CD8-positive, alpha-beta memory T cell (primary cell): ENCODE measurements at places on chromosomes 7 and 10.

DNA sequence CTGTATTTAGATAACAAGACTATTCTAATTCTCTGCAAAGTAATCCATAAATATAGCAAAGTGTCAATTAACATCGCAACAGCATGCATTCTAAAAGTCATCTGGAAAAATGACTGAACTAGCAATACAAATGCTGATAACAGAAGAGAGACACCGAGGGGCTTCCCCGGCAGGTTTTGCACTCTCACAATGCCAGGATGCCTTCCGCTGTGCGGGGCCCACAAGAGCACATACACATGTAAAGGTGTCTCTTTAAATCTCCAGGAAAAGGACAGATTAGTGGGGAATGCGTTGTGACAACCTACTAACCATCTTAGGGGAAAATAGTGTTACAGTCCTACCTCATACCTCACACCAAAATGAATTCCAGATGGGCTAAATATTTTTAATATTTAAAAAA, 86.9 kb downstream of the CXCL12 start:
- no peaks in the 10 kb centered on the region for H3K27me3 ChIP-seq
- no peak overlapping the region for H3K27ac ChIP-seq
- no peak overlapping the region for H3K4me3 ChIP-seq
- DNase-seq, result no peak
- no peaks in the 10 kb centered on the region for H3K4me1 ChIP-seq
- no peaks in the 10 kb centered on the region for H3K36me3 ChIP-seq

- H3K27me3 ChIP-seq, result no peaks in the 10 kb centered on the region
- DNase-seq, result no peak
- no peak overlapping the region for H3K27ac ChIP-seq
- no peak overlapping the region for H3K4me3 ChIP-seq
These were observed 2.9 kb upstream of the PRSS2 start for GRCh38 chr7:142767861-142768260.

DNA sequence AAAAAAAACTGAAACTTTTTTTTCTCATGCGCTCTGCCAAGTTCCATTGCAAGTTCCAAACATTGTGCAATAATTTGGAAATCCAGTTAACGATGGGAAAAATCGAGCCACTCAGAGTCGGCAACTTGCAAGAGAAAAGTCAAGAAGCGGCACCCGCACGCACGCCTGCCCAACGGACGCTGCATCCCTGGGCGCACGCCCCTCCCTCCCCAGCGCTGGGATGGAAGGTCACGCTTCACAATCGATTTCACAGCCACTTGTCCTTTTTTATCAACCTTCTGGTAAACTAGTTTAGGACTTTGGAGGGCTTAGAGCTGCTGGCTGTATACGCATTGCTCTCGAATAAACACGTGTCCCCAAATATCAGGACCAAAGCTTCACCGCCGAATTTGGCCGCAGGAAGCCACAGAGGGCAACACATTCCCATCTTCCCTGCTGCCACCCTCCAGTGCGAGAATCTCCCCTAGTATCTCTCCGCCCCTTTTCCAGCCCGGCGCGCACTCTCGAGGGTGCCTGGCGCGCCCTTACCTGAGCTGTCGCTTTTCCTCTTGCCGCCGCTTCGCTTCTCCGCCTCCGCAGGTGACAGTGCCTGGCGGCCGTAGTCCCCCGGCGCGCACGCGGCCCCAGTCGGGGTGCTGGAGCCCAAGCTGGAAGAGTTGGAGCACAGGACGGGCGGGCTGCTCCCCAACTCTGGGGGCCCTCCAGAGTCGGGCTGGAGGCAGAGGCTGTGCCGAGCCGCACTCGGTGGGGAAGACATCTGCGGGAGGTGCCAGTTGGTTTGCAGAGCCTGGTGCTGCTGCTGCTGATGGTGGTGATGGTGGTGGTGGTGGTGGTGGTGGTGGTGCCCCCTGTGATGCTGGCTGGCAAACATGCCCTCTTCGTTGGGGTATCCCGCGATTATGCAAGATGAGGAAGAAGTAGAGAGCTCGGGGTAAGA, 857 bp downstream of the MEOX2 start:
- no peak for DNase-seq
- no peaks in the 10 kb centered on the region for H3K4me1 ChIP-seq
- no peaks in the 10 kb centered on the region for H3K27me3 ChIP-seq

GRCh38 chr7:158463317-158463716, 124.3 kb downstream of the PTPRN2 start:
- H3K36me3 ChIP-seq, result no peaks in the 10 kb centered on the region
- H3K4me1 ChIP-seq, result no peaks in the 10 kb centered on the region
- H3K27ac ChIP-seq, result no peak overlapping the region
- no peak for DNase-seq
- H3K4me3 ChIP-seq, result no peak overlapping the region

DNA sequence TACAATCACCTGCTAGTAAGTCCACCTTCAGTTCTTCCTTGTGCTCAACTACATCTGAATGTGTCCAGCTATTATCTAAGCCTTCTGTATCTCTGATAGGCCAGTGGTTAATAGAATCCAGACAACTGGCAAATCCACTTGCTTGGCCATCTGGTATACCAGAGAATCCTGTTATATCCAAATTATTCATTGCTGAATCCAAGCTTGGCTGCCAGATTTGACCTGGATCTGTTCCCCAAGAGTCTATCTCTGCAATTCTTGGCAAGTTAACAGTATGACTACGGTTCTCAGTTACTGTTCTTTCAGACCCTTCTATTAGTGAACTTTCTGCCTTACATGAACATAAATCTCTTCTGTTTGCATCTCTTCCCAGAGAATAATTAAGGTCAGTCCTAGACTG, 154.6 kb upstream of the TARP start:
- no peaks in the 10 kb centered on the region for H3K27me3 ChIP-seq
- H3K4me1 ChIP-seq, result peaks cover 47% of the 10 kb centered on the region
- H3K36me3 ChIP-seq, result no peaks in the 10 kb centered on the region
- no peak overlapping the region for H3K4me3 ChIP-seq
- no peak overlapping the region for H3K27ac ChIP-seq

GRCh38 chr10:129871966-129872365, 92.1 kb downstream of the EBF3 start:
- no peaks in the 10 kb centered on the region for H3K4me1 ChIP-seq
- H3K4me3 ChIP-seq, result no peak overlapping the region
- H3K27ac ChIP-seq, result no peak overlapping the region
- H3K27me3 ChIP-seq, result no peaks in the 10 kb centered on the region
- no peak for DNase-seq

- DNase-seq, result no peak
- H3K4me3 ChIP-seq, result no peak overlapping the region
- no peak overlapping the region for H3K27ac ChIP-seq
- no peaks in the 10 kb centered on the region for H3K27me3 ChIP-seq
- H3K36me3 ChIP-seq, result no peaks in the 10 kb centered on the region
- no peaks in the 10 kb centered on the region for H3K4me1 ChIP-seq
These were observed 218.1 kb downstream of the WDR11 start for GRCh38 chr10:121069061-121069850.

DNA sequence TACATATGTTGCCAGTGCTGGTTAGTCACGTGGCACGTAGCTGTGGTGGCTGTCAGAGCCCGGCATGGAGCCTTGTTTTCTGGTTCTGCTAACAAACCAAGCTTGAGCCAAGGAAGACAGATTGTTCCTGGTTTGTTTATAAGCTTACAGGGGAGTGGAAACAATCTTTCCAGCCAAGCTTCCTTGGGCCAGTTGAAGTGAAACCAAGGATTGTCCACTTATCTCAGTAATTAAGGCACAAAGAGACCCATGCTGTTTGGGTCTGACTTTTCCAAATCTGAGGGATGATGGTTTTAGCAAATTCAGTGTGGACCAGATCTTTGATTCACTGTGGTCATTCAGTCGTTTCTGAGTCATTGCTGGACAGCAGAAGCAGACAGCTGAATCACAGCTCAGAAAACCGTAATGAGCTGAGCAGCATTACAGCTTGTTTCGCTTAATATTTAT, 297.3 kb upstream of the COBL start:
- no peaks in the 10 kb centered on the region for H3K27me3 ChIP-seq
- H3K4me3 ChIP-seq, result no peak overlapping the region
- no peaks in the 10 kb centered on the region for H3K36me3 ChIP-seq
- H3K27ac ChIP-seq, result no peak overlapping the region

DNA sequence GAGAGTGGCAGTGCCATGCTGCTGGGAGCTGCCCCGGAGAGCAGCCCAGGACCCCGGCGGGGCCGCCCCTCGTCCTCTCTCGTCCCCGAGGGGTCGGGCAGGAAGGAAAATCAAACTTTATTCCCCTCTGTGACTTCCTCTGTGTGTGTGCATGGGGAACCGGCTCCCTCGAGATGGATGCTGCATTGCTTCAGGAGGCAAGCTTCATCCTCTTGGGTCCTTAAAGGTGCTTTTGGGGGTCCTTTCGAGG, 726 bp downstream of the MCU start:
- peaks cover 26% of the 10 kb centered on the region for H3K4me1 ChIP-seq
- peak overlapping the region; percentile 14 for H3K27ac ChIP-seq
- H3K27me3 ChIP-seq, result no peaks in the 10 kb centered on the region

- H3K4me3 ChIP-seq, result no peak overlapping the region
- no peaks in the 10 kb centered on the region for H3K36me3 ChIP-seq
- no peaks in the 10 kb centered on the region for H3K4me1 ChIP-seq
- DNase-seq, result no peak
- H3K27ac ChIP-seq, result no peak overlapping the region
- H3K27me3 ChIP-seq, result no peaks in the 10 kb centered on the region
These were observed 8.8 kb downstream of the PODXL start for GRCh38 chr7:131547589-131547988.

DNA sequence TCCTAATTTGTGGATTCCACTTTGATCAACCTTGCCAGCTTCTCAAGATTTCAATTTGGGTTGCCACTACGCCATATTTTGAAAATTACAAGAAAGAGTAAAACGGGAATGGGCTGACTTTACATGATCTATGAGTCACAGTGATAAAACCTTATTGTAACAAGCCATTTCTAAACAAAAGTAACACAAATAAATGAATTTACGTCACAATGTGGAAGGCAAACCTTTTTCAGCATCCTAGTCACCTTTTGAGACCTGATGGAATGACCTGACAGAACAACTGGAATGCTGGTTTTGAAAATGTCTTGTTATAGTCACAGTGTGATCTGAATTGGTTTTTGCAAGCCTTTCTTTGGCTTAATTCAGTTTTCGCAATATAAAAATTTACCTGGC, 85.9 kb downstream of the CDK6 start:
- no peak overlapping the region for H3K4me3 ChIP-seq
- H3K27me3 ChIP-seq, result no peaks in the 10 kb centered on the region
- H3K36me3 ChIP-seq, result no peaks in the 10 kb centered on the region

DNA sequence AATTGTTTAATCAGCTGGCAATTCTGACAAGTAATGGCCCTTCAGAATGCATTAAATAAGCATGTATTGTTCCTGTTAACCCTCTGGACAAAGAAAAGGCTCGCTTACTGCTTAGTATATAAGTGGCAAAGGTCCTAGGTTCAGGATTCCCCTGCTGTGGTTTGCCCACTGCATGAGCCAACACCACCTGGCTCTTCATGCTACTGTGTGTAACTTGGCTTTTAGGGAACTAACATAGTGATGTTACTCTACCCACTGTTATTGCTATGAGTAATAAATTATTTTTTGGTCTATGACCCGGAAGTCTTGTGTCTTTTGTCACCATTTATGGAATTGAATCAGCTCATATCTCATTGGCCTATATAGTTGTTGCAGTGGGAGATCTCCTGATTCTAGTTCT, 791.7 kb upstream of the PHF14 start:
- no peaks in the 10 kb centered on the region for H3K27me3 ChIP-seq
- H3K4me1 ChIP-seq, result no peaks in the 10 kb centered on the region
- DNase-seq, result no peak
- no peak overlapping the region for H3K27ac ChIP-seq
- H3K4me3 ChIP-seq, result no peak overlapping the region

- H3K4me1 ChIP-seq, result no peaks in the 10 kb centered on the region
- no peak overlapping the region for H3K4me3 ChIP-seq
- no peaks in the 10 kb centered on the region for H3K36me3 ChIP-seq
- DNase-seq, result no peak
- H3K27me3 ChIP-seq, result no peaks in the 10 kb centered on the region
These were observed 755.1 kb upstream of the COBL start for GRCh38 chr7:52071744-52072143.

DNA sequence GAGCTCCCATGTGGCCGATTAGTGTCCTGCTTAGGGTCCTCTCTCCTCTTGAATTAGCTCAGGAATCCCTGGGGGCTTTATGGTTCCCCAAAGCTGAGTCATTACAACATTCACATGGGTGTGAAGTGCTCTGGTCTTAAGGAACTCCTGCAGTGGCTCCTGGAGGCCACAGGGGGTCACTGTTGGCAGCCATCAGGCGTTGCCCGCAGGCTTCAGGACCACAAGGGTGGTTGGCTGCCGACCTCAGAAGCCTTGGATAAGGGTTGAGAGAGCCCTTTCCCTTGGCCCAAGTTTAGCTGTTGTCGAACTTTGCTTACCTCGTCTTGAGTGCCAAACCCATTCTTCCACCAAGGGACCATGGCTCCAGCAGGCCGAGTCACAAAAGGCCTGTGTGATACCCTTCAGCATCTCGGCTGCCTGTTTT, 61.7 kb downstream of the SH2D4B start:
- H3K4me3 ChIP-seq, result no peak overlapping the region
- no peaks in the 10 kb centered on the region for H3K27me3 ChIP-seq
- DNase-seq, result no peak
- no peaks in the 10 kb centered on the region for H3K36me3 ChIP-seq
- H3K27ac ChIP-seq, result no peak overlapping the region

- peak overlapping the region; percentile 61 for H3K4me3 ChIP-seq
- H3K27ac ChIP-seq, result no peak overlapping the region
- H3K27me3 ChIP-seq, result no peaks in the 10 kb centered on the region
- no peaks in the 10 kb centered on the region for H3K4me1 ChIP-seq
- DNase-seq, result peak; percentile 34
These were observed 136.0 kb downstream of the KIF20B start for GRCh38 chr10:89837165-89838043.

- H3K27me3 ChIP-seq, result no peaks in the 10 kb centered on the region
- no peaks in the 10 kb centered on the region for H3K4me1 ChIP-seq
- H3K27ac ChIP-seq, result no peak overlapping the region
- no peak overlapping the region for H3K4me3 ChIP-seq
These were observed 124.2 kb downstream of the SEMA3D start for GRCh38 chr7:85062651-85063050.

DNA sequence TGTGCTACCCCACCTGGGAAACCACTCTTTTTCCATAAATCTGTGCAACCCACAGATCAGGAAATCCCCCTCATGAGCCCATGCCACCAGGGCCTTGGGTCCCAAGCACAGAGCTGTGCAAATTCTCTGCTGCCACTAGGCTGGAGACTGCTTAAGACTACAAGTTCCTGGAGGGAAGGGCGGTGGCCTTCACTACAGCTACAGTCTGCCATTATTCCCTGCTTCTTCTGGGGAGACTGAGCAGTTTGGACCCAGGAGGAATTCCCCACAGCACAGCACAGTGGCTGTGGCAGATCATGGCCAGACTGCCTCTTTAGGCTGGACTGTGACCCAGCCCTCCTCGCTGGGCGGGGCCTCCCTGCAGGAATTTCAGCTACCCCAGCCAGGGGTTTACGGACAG, 89.7 kb upstream of the GRB10 start:
- H3K36me3 ChIP-seq, result no peaks in the 10 kb centered on the region
- no peak for DNase-seq
- H3K4me3 ChIP-seq, result no peak overlapping the region

GRCh38 chr10:27912231-27912630, 86.6 kb downstream of the ODAD2 start:
- DNase-seq, result no peak
- H3K4me1 ChIP-seq, result no peaks in the 10 kb centered on the region
- H3K36me3 ChIP-seq, result no peaks in the 10 kb centered on the region
